Eye (tissue), 1 donor: ENCODE measurements at places on chromosomes 12 and 14.

- no peak for DNase-seq
Observed at GRCh38 chr14:74655599-74656395, 43.8 kb upstream of the LTBP2 start.

DNA sequence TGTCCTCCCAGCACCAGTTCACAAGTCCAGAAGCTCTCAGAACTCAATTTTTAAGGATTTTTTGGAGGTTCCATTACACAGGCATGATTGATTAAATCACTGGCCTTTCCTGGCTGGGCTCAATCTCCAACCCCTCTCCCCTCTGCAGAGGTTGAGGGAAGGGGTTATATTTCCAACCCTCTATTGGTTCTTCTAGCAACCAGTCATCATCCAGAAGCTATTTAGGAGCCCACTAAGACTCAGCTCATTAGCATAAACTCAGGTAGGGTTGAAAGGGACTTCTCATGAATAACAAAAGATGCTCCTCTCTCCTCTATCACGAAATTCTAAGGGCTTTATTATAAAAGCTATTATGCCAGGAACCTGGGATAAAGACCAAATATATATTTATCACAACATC, 41.5 kb downstream of the SPPL3 start:
- DNase-seq, result no peak

DNA sequence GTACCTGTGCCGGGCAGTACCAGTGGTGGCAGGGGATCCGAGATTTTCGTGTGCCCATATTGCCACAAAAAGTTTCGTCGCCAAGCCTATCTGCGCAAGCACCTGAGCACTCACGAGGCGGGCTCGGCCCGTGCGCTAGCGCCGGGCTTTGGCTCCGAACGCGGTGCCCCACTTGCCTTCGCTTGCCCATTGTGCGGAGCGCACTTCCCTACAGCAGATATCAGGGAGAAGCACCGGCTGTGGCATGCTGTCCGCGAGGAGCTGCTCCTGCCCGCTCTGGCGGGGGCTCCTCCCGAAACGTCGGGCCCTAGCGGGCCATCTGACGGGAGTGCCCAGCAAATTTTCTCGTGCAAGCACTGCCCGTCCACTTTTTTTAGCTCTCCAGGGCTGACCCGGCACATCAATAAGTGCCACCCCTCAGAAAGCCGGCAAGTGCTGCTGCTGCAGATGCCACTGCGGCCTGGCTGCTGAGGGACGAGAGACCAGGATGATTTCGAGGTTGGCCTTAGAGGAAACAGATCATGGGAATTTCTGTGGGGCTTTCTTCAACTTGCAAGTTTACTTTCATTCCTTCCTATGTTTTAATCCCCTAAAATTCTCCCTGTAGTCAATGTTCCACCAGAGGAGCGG, 1.6 kb downstream of the INSM2 start:
- DNase-seq, result peak; percentile 45

DNA sequence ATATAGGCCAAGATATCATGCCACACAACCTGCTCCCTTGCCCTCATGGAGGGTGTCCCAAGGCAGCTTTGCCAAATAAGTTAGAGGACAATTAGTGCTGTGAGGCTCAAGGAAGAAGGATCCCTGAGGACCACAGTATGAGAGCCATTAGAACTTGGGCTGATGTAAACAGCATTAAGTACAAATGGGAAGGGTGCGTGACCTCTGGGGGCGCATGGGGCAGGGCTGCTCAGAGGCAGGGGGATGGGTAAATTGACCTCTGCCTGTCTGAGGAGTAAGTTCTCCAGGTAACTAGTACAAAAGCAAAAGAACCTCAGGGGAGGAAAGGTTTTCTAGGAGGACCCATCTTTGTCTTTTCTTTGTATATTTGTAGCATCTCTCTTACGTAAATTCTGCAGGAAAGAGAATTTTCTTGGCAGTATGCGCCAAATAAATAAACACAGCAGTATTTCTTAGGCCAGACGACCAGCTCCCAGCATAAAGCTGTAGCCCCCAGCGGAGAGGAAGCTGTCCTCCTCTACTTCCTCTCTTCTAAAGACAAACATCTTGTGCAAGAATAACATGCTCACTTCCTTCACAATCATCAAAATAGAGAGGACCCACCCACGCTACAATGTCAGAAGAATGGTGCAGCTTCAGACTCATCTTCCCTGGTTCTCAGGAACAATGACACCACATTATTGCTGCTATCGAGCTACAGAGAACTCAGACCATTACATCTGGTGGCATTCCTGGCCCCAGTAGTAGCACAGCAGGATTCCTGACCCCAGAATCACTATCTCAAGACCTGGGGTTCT, 16.4 kb upstream of the VWF start:
- DNase-seq, result no peak

GRCh38 chr12:1832801-1833595, 12.6 kb downstream of the LRTM2 start:
- DNase-seq, result no peak

- no peak for DNase-seq
Observed at GRCh38 chr12:45695035-45695434, 34.5 kb upstream of the ARID2 start.

- peak; percentile 90 for DNase-seq
Observed at GRCh38 chr14:59337141-59337611, 128.0 kb downstream of the GPR135 start.

DNA sequence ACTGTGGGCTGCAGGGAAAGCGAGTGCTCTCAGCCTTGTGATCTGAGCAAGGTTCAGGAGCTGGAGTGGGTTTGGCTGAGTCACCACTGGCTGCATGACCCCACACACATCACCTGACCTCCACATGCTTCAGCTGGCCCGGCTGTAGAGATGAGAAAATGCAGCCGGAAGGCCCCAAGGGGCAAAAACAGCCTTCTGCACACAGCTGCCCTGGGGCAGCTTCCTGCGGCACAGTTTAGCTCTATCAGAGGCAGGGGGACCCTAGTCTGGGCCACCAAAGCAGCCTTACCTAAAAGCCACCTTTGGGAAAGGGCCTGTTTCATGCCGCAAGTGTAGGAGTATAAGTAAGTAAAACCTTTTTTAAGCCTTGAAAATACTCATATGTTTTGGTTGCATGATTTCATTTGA, 123.3 kb downstream of the SSPN start:
- DNase-seq, result peak; percentile 42

GRCh38 chr14:20797164-20797563, 5.5 kb downstream of the RNASE1 start:
- DNase-seq, result no peak

- no peak for DNase-seq
Observed at GRCh38 chr12:96497855-96498254, 8.5 kb downstream of the CFAP54 start.

DNA sequence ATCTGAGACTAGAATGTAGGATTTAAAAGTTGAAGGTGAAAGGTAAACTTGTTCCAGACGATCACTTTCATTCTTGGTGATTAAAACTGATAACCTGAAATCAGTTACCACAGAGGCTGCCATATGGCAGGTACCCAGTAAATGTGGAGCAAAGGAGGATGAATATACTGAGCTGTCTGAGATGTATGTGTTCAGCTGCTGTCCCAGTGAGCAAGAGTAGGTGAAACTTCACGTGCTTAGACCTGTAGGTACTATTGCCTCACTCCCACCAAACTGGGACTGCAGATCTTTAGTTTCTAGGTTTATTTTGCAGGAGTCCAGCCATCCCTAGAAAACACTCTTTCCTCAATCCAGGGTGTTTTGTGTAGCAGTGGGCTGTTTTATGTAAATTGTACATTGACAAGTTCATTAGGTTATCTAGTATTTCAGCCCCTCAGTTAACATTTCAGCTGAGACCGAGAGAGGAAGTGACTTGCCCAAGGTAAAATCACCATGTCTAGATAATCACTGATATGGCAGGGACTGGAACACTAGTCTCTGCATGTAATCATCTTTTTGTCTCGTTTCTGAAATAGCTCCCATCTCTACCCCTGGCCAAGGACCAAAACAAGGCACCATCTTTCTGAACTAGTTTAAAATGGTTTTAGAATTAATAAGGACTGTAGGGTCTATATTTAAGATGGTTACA, 62.7 kb downstream of the ATG14 start:
- DNase-seq, result no peak

GRCh38 chr14:22737052-22737451, 29.4 kb upstream of the OXA1L start:
- no peak for DNase-seq

GRCh38 chr14:104817930-104818713, 17.2 kb downstream of the ZBTB42 start:
- no peak for DNase-seq

DNA sequence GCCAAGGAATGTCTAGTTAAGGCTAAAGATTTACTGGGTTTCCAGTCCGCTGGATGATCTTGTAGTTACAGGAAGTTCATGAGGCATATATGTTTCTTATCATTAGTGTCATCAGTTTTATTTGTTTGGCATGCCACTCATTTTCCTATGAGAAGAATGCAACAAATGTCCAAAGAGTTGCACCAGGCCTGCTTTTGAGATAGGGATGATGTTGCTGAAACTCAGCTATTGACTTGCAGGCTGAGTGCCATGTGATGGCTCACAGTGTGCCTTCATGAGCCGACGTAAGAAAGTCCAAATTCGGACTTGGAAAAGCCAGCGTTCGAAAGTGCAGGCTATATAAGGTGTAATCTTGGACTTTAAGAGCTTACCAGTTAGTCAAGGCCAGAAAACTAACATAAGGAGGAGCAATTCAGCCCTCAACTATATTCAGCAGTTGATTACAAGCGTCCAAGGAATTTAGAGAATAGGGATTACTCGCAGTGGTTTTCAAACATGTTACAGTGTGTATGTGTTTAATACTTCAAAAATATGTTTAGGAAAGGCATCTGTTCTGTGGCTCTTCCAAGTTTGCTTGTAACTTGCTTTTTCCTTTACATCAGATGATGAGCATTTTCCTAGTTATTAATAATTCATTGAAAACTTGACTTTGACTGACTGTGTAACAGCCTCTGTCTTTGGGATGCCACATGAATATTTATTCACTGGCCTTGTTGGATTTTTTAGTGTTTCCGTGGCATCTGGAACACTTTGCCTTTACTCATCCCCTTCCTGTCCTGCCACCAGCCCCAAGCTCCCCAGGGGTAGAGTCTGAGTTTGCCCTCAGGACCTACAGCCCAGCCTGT, 101.3 kb downstream of the LGMN start:
- DNase-seq, result peak; percentile 34

DNA sequence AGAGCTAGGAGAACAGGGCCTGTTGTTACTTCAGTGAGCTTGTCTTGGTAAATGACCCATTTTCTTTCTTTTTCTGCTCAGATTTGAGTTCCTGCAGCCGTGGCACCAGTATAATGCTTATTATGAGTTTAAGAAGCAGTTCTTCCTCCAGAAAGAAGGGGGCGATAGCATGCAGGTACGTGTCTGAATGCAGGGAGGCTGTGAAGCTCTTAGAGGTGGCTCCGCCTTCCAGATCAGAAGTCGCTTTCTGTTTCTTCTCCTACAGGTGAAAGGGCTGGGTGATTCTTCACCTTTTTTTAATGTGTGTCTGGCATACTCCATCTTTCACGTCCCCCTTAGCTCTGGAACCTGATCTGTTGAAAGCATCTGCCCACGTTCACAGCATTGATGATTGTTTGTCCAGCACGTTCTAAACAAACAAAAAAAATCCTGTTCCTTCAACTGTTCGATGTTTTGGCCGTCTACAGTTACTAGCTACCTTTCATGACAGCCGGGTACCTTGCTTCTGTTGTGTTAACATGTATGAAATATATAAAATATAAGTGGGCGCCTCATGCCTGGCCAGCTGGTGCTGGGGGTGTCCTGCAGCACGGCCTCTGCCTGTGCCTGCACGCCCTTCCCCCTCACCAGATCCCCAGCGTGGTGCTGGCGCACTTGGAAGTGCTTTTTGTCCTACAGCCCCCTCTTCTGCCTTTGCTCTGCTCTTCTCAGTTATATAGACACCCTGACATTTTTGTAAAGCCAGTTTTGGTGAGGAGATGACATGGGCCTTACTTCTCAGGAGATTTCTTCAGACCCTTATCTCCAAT, 44.6 kb downstream of the SFSWAP start:
- DNase-seq, result peak; percentile 19

DNA sequence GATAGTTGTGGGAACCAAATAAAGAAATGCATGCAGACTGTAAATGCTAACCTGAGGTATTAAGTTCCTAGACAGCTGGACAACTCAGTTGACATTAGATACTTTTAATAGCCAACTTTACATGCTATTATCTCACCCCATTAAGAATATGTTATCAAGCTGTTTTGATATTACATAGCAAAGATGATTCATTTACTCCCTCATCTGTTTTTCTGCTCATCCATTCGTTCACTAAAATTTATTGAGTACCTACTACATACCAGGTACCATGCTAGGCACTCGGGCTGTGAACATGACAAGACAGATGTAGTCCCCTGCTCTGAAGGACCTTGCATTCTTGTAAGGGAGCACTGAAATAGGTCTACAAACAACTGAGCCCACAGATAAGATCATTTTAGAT, 192.4 kb downstream of the DACT1 start:
- no peak for DNase-seq

DNA sequence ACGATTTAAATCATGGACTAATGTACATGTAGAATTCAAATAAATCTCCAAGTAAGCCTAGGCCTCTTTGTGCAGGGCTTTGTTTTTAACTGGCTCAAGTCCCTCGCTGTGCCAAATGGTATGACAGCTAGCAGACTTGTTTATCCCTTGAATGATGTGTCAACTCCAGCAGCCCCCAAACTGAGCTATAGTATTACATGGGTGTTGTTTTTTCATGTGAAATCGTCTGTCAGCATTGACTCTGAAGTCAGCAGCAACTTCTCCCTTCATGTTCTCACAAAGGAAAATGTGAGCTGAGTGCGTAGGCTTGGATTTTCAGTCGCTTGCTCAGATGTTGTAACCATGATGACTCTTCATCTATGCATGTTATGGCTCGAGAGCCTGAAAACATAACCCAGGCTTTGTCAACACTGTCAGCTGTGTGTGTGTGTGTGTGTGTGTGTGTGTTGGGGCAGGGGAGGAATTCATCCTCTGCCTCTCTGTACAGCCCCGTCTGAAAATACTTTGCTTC, 73.3 kb downstream of the PTHLH start:
- DNase-seq, result peak; percentile 4

GRCh38 chr14:39956372-39956771, 524.1 kb upstream of the FBXO33 start:
- peak; percentile 3 for DNase-seq

GRCh38 chr12:105860561-105861207, 278.1 kb downstream of the NUAK1 start:
- no peak for DNase-seq

GRCh38 chr14:103128631-103129300, 5.5 kb downstream of the TNFAIP2 start:
- DNase-seq, result no peak

GRCh38 chr14:103949131-103949790, 6.9 kb upstream of the RD3L start:
- DNase-seq, result no peak

- peak; percentile 28 for DNase-seq
Observed at GRCh38 chr12:132108211-132108832, 35.8 kb downstream of the DDX51 start.

DNA sequence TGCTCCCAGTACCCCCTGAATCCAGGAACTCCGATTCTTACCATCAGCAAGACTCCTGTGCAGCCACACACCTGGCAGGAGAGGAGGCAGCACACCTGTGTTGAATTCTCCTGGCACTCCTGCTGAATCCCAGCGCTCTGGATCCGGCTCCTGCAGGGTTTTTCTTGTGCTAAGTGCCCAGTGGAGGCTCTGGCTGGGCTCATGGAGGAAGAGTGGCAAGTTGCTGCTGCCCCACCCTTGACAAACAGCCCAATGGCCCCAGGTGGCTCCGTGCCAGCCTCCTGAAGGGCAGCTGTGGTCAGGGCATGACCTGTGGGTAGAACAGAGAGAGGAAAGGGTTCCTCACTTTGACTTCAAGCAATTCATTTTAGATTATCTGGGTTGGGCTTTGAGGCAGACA, 20.0 kb downstream of the CRACR2A start:
- DNase-seq, result no peak

- DNase-seq, result no peak
Observed at GRCh38 chr12:21934173-21934572, 7.1 kb downstream of the ABCC9 start.
